ENCODE measurements at places on chromosomes 16 and 17. TPM values are rescaled to one million over a fixed set of nuclear protein-coding genes. Genes with fewer than 3 reads are reported as not detected.

Gene LITAF
- polyA plus RNA-seq: 629 TPM

- H3K27ac ChIP-seq: no peak overlapping the region
- H3K27me3 ChIP-seq: no peaks in the 10 kb centered on the region
These were observed 46.0 kb downstream of the YPEL2 start for GRCh38 chr17:59377410-59377809.

Gene C17orf67
- 2.5 TPM for polyA plus RNA-seq

DNA sequence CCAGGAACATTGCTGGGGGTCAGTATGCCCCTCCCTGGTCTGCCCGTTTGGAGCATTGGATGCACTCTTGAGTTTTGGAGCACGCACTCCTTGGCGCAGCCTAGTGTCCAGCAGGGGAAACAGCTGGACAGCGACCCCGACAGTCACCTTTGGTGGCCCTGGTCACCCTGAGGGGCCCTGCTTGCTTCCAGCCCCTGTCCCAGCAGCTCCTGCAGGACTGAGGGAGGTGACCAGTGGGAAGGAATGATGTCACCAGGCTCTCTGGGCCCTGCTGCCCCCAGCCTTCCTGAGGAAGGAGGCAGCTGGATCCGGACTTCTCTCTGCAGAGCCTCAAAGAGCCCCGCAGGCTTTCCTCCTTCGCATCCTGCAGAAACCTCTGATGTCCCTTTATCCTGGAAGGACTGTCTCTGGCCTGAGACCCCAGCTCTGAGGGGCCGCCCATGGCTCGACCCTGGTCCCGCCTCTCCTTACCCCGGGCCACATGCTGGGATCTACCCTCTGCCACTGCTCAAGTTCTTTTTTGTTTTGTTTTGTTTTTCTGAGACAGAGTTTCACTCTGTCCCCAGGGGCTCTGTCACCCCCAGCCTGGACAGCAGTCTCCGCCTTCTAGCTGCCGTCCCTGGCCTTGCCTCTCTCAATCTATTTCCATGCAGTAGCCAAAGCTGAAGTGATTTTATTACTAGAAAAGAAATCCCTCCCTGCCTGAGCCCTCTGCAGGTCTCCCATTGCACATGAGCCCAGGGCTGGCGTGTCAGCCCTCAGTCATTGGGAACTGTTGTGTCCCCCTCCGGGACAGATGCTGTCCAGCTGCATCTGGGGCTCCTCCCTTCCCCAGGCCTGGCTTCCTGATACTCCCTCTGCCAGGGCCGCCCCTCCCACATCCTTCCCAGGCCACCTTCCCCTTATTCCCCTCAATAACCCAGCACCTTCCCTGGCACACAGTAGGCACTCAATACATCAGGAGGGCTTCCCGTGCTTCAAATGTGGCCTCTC is 11.6 kb downstream of the ZSCAN10 start:
- no peak for DNase-seq
- no peak overlapping the region for H3K27ac ChIP-seq
- peaks cover 32% of the 10 kb centered on the region for H3K4me1 ChIP-seq
- no peaks in the 10 kb centered on the region for H3K36me3 ChIP-seq

- H3K4me3 ChIP-seq: no peak overlapping the region
- H3K36me3 ChIP-seq: no peaks in the 10 kb centered on the region
- no peaks in the 10 kb centered on the region for H3K4me1 ChIP-seq
These were observed 299.8 kb upstream of the ZFHX3 start for GRCh38 chr16:73347500-73348375.

DNA sequence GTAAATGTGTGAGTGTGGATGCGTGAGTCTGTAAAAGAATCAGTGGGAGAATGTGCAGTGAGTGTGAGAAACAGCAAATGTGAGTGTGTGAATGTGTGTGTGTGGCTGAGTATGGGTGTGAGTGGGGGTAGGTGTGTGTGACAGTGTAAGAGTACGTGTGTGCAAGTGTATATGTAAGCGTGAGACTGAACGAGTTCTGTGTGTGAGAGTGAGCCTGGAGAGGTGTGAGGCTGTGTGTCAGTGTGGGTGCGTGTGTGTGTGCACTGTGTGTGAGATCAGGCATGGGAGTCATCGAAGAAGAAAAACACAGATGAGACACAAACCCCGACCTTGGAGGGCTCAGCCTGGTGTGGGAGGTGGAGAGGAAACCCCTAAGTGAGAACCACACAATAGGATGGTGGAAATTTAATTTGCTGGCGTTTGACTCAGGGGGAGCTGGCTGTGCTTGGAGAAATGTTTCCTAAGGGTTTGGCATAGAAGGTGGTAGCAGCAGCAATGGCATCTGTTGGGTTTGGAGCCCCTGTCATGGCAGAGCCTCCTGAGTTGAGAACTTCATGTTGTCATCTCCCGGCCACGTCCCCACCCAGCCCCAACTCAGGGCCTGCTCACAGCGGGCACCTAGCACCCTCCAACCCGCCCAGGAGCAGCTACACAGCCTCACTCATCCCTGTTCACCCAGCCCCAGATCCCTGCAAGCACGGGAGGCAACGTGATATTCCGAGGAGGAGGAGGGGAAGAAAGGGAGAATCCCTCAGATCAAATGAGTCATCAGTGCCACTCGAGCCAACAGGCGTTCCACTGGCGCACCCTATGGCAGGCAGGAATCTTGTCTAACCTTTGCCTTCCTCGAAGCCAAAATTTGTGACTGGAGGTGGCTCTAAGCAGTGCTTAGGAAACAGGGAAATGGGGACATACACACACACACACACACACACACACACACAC is 14.3 kb upstream of the NUBP1 start:
- H3K4me1 ChIP-seq: no peaks in the 10 kb centered on the region
- H3K4me3 ChIP-seq: no peak overlapping the region
- no peak overlapping the region for H3K27ac ChIP-seq
- no peaks in the 10 kb centered on the region for H3K36me3 ChIP-seq
- no peaks in the 10 kb centered on the region for H3K27me3 ChIP-seq

DNA sequence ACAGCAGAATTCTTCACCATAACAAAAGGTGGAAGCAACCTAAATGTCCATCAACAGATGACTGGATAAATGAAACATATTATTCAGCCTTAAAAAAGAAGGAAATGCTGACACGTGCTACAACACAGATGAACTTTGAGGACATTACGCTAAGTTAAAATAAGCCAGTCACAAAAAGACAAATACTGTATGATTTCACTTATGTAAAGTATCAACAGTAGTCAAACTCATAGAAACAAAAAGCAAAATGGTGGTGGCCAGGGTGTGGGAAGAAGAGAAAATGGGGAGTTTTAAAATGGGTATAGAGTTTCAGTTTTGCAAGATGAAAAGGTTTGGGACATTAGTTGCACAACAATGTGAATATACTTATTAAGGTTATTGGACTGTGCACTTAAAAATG is 49.8 kb upstream of the MTMR4 start:
- H3K27me3 ChIP-seq: no peaks in the 10 kb centered on the region
- H3K4me1 ChIP-seq: no peaks in the 10 kb centered on the region
- H3K27ac ChIP-seq: no peak overlapping the region
- no peaks in the 10 kb centered on the region for H3K36me3 ChIP-seq

- no peaks in the 10 kb centered on the region for H3K27me3 ChIP-seq
- no peaks in the 10 kb centered on the region for H3K36me3 ChIP-seq
- H3K27ac ChIP-seq: no peak overlapping the region
- H3K4me3 ChIP-seq: no peak overlapping the region
These were observed 36.6 kb downstream of the MAF start for GRCh38 chr16:79563921-79564320.

DNA sequence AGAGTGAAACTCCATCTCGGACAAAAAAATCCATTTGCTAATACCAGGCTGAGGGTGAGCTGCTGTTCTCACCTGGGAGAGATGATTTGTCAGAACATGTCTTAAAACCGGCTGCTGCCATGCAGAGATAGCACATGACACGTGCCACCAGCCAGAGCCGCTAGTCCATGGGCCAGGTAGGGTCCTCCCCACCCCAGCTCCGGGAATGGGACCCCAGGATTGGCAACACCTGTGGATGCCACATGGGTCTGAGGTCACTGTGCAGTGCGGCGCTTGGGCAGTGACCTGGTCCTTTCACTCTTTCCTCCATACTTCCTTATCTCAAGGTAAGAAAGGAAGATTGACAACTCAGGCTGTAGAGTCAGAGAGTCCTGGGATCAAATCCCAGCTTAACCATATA is 393.3 kb upstream of the TNRC6C start:
- DNase-seq: no peak
- H3K27me3 ChIP-seq: no peaks in the 10 kb centered on the region
- H3K27ac ChIP-seq: no peak overlapping the region
- H3K36me3 ChIP-seq: no peaks in the 10 kb centered on the region
- no peak overlapping the region for H3K4me3 ChIP-seq

Gene C17orf107
- polyA plus RNA-seq: 2.0 TPM

DNA sequence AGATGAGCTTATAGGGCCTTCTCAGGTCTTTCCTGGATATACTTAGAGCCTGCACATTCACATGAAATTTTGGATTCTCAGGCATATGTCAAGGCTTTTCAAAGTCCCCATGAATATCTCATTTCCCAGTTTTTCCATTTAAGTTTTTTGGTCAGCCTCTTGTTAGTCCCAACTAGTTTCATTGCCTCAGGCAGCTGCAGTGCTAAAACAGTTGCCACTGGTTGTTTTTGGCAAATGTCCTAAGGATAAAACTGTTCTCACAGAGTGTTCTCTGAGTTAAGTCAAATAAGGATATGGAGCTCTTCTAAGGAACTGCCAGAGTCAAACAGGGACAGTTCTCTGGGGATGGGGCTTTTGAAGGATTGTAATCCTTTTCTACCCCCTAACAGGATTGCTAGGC is 39.9 kb upstream of the ABCC11 start:
- H3K27ac ChIP-seq: no peak overlapping the region
- H3K4me1 ChIP-seq: no peaks in the 10 kb centered on the region
- H3K27me3 ChIP-seq: no peaks in the 10 kb centered on the region
- no peak for DNase-seq
- no peak overlapping the region for H3K4me3 ChIP-seq

- H3K36me3 ChIP-seq: peaks cover 57% of the 10 kb centered on the region
- H3K27me3 ChIP-seq: no peaks in the 10 kb centered on the region
- no peak overlapping the region for H3K27ac ChIP-seq
- no peak overlapping the region for H3K4me3 ChIP-seq
- H3K4me1 ChIP-seq: peaks cover 34% of the 10 kb centered on the region
These were observed 29.2 kb downstream of the CDIP1 start for GRCh38 chr16:4509420-4509819.

DNA sequence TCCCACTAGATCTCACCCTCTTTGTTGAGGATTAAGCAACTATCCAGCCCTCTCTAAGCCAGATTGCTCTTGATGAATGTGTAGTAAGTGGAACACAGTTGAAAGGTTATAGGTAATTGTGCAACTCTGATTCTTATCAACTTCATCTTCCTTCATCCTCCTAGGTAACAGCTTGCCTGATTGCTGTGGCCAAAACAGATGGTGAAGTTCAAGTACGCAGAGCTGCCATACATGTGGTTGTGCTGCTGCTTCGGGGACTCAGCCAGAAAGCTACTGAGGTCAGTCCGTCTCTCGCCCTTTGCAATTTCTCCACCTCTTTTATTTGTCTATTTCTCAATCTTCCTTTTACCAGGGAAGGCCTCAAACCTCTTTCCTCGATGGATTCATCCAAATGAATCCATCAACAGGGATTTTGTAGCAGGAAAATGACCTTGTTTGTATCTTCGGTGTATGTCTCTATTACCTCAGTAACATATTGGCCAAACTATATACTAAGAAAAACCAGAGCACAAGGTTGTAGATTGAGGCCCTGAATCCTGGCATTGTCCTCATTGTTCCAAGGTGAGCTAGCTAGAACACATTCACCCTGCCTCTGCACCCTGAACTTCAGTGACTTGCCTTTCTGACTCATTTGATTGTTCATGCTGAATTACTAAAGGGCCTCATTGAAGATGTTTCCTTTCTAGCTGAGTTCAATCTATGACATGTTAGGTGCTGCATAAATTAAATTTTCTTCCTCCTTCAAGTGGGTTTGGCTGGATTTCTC is 65.1 kb upstream of the HAS3 start:
- H3K4me1 ChIP-seq: no peaks in the 10 kb centered on the region
- DNase-seq: no peak
- H3K27me3 ChIP-seq: no peaks in the 10 kb centered on the region
- H3K36me3 ChIP-seq: peaks cover 19% of the 10 kb centered on the region
- H3K4me3 ChIP-seq: no peak overlapping the region

Measured in CD8-positive, alpha-beta memory T cell (primary cell).